ENCODE measurements at places on chromosomes 4 and X.

GRCh38 chr4:108215055-108215454 is 46.3 kb upstream of the LEF1 start:
- DNase-seq, result no peak

- no peak for DNase-seq
These were observed 49.2 kb downstream of the CENPVL3 start for GRCh38 chrX:51569561-51569960.

GRCh38 chr4:155565330-155565729 is 101.3 kb upstream of the GUCY1A1 start:
- no peak for DNase-seq

DNA sequence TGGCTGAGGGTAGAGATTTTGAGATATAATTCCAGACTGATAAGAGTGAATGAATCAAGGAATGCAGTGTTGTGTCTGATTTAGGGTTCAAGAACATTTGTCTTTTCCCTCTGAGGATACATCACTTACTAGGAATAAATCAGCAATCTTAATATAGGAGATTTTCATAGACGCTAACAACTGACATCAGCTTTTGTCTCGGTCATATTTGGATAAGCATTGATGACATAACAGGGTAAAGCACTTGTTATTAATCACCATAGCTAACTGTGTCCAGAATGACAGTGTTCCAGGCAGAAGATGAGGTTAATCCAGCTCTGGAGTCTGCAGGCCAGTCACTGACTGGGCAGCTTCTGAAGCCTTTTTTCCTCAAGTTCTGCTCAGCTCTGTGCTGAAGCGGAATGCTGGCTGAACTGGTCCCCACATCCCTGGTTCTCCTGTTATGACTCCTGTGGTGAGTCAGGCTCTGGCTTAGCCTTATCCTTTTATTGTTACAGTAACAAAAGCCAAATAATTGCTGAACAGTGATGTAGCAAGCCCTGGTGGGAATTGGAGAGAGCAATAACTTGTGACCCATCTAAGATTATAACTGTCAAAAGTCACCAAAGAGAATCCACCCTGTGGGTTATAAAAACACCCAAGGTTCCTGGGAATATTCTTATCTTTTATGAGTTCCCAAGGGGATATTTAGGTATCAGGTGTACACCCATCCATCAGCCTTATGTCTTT is 41.8 kb downstream of the FNIP2 start:
- no peak for DNase-seq

DNA sequence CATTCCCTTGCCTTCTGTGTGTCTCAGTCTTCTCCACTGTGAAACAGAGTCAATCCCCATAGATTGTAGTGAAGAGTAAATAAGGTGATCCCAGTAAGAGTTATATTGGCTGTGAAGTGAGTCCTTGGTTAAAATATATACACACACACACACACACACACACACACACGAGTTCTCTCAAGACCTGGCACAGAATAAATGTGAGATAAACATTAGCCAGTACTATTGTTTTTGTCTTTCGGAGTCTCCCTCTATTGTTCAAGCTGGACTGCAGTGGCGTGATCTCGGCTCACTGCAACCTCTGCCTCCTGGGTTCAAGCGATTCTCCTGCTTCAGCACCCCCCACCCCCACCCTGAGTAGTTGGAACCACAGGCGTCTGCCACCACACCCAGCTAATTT is 44.8 kb upstream of the FAM156A start:
- DNase-seq, result no peak

DNA sequence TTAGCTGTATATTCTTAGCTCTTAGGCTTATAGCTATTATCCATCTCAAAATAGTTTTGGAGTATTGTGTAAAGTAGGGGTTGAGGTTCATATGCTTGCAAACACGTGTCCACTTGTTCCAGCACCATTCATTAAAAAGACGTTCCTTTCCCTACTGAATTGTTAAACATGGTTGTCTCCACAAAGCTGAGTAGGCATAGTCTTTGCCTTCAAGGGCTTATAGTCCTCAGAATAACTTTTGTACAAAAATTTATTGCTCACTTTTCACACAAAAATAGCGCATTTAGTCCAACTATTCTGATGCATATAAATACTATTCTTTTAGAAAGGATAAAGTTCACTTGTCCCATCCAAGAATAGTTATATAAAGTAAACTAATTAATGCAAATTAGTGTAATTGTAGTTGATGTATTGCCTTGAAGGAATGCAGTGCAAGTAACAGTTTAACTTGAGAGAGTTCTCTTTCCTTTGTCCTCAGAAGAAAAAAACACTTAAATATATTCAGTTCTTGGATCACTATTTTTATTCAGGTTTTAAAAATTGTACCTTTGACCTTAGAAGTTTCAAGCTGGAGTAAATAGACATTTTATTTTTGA is 14.1 kb downstream of the LRIT3 start:
- DNase-seq, result no peak
